ENCODE measurements at places on chromosomes 4 and X.

GRCh38 chr4:6991771-6992557, 51.2 kb upstream of the TADA2B start:
- peak; percentile 84 for DNase-seq

GRCh38 chrX:50372966-50373365, 97.7 kb downstream of the DGKK start:
- DNase-seq, result no peak

GRCh38 chrX:146615628-146616348, 193.8 kb upstream of the CXorf51B start:
- DNase-seq, result no peak

GRCh38 chrX:145464650-145465049, 217.3 kb downstream of the SPANXN1 start:
- DNase-seq, result no peak

GRCh38 chr4:15348695-15349094, 79.1 kb upstream of the C1QTNF7 start:
- DNase-seq, result peak; percentile 41

GRCh38 chrX:115957862-115958490, 212.6 kb upstream of the AGTR2 start:
- DNase-seq, result no peak

- DNase-seq, result no peak
These were observed 47.0 kb downstream of the TBC1D14 start for GRCh38 chr4:6956434-6957147.

DNA sequence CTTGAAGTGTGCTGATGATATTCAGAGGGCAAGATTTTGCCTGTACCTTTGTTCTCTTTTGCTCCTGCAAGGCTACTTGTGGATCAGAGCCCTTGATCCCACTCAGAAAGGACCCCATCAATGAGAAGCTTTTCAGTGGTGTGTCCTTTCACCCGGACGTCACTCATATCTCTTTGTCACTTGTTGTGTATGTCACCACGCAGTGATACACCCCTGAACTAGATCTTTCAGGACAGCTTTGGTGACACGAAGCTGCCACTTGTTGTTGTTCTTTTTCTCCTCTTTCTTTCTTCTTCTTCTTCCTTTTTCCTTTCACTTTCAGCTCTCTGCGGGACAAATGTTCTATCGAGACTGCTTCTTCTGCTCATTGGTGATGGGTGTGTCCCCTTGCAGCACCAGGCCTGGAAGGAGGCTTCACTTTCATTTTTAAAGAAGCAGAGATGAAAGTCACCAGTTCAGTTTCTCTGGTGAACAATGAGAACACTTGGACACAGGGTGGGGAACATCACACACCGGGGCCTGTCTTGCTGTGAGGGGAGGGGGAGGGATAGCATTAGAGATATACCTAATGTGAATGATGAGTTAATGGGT, 83.6 kb downstream of the NBDY start:
- DNase-seq, result no peak
